ENCODE measurements at places on chromosomes 2 and 18.

GRCh38 chr2:69050802-69051201 lies 37.8 kb downstream of the ANTXR1 start:
- DNase-seq: no peak

DNA sequence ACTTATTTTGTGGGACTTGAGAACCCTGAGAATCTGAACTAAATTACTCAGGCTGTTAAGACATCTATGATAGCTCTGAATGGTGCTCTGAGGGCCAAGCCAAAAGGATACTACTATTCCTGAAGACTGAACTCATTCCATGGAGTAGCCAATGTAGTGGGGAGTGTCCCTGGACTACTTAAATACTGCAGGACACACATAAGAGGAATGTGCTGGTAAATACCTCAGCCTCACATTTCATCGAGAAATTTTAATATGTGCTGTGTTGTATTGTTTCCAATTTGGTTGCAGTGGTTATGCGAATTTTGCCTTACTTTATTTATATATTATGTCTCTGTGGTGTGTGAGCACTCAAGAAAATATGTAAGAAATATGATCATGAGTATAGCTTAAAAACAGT lies 264.4 kb upstream of the FIGN start:
- DNase-seq: no peak

GRCh38 chr2:144330951-144331673 lies 188.8 kb downstream of the ZEB2 start:
- no peak for DNase-seq

- no peak for DNase-seq
Measured at GRCh38 chr2:234116010-234116409, 65.5 kb downstream of the SPP2 start.
